HT1080 (cell line): ENCODE measurements at places on chromosomes 16 and 17. TPM values are rescaled to one million over a fixed set of nuclear protein-coding genes. Genes with fewer than 3 reads are reported as not detected.
A peak's percentile ranks its signal among the peaks of the same experiment; 100 is the strongest.

DNA sequence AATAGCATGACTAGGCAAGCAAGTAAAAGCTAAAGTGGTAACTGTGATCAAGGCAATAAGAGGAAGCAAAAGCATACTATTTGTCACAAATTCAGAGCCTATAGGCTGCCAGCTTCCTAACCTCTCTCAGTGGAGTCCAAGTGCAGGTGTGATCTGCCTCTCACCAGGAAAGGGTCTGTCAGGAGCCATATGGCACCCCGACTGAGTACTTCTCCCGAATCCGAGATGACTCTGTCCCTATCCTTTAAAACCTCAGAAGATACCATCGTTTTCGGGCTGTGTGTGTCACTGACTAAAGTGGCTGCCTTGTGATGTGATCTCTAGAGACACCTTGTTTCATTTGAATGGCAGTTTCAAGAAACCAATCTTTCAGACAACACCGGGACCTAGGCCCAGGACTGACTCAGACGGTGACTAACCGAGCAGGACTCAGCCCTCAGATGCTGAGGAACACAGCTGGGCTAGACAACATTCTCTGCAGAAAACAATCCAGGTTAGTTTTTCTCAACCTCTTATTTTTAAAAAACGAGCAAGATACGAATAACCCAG, 63.6 kb downstream of the SMG6 start:
- DNase-seq: peak; percentile 88

- DNase-seq: no peak
These were observed 2.6 kb downstream of the BBS2 start for GRCh38 chr16:56517206-56517605.

DNA sequence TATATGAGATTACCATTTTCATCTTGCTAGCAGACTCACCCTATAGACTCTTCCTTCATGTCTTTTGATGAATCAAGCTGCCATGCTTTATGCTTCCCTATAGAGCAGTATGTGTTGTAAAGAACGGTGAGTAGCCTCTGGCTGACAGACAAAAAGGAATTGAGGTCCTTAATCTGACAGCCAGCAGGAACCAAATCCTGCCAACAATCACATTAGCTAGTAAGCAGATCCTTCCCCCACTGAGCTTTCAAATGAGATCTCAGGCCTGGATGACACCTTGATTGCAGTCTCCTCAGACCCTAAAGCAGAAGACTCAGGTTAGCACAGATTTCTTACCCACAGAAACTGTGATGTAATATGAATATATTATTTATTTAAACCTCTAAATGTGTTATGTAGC, 577.0 kb downstream of the CDH11 start:
- no peak for DNase-seq

GRCh38 chr17:64186171-64187092, 56.5 kb upstream of the ERN1 start:
- DNase-seq: no peak

The CSNK2A2 gene
- 19.1 and 25.4 TPM in 2 replicates for total RNA-seq

DNA sequence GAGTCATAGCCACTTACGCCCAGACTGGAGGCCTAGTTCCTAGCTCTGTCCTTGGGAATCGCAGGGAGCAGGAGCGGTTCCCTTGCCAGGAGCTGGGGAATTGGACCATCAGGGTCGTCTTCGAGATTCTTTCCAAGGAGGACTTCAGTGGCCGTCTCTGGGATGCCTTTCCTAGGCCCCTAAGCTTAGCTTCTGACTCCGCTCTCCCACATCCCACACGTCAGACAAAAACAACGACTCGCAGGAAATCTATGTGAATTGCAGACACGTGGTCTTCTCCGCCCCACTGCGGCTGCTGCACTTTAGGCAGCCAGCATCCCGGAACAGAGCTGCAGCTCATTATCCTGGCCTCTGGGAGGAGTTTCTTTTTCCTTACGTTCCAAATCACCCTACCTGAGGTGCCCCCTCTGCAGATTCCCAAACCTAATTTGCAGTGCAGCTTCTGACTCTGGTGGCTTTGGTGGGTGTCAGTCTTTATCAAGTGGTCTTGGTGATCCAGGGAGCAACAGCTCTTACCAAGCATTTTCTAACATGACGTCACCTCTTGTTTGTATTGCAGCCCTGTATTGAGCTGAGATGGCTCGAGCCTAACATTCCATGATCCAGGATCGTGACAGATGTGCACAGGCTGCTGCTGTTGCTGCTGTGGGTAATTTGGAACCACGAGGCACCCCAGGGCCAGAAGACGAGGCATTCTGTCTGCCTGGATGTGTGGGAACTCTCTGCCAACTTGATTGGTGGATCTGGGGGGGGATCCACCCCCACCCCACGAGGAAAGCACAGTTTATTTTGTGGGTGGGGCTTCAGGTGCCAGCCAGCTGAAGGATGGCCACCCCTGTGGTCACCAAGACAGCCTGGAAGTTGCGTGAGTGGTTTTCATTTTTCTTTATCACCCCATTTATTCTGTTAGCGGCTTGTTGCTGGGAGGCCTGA, 1.1 kb downstream of the KATNB1 start:
- DNase-seq: peak; percentile 71

The FBXW10B gene
- 0.43 and 0.47 TPM in 2 replicates for total RNA-seq

GRCh38 chr17:78129351-78130089, 965 bp upstream of the TMC6 start:
- no peak for DNase-seq

- no peak for DNase-seq
These were observed 430 bp downstream of the AMFR start for GRCh38 chr16:56424791-56425438.
